NCI-H460 (cell line): ENCODE measurements at places on chromosomes 16 and 17.

DNA sequence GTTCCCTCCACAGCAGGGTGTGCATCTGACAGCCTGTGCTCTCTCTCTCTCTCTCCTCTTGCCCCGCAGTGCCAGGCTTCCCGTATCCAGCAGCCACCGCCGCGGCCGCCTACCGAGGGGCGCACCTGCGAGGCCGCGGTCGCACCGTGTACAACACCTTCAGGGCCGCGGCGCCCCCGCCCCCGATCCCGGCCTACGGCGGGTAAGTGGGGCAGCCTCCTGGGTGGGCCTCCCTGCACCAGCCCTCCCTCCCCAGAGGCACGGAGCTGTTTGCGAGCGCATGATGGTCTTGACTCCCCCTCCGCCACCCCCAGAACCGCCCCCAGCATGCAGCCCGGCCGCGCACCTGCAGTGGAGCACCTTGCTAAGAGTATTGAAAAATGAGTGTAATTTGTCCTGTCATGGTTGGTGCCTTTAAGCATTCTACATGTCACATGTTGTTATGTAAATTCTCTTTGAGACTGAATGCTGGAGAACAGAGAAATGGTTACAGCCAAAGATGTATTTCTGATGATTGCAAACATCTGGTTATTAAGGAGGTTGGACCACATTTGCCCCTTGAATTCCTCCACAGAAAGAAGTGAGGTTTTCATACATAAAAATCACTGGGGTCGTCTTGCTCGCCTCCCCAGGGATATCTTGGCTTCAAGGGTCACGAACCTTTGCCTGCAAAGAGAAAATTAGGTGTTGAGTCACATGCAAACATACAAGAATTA is 321.3 kb downstream of the RBFOX1 start:
- no peak for DNase-seq

- DNase-seq = no peak
These were observed 315.1 kb upstream of the EEF2KMT start for GRCh38 chr16:5412731-5413130.

DNA sequence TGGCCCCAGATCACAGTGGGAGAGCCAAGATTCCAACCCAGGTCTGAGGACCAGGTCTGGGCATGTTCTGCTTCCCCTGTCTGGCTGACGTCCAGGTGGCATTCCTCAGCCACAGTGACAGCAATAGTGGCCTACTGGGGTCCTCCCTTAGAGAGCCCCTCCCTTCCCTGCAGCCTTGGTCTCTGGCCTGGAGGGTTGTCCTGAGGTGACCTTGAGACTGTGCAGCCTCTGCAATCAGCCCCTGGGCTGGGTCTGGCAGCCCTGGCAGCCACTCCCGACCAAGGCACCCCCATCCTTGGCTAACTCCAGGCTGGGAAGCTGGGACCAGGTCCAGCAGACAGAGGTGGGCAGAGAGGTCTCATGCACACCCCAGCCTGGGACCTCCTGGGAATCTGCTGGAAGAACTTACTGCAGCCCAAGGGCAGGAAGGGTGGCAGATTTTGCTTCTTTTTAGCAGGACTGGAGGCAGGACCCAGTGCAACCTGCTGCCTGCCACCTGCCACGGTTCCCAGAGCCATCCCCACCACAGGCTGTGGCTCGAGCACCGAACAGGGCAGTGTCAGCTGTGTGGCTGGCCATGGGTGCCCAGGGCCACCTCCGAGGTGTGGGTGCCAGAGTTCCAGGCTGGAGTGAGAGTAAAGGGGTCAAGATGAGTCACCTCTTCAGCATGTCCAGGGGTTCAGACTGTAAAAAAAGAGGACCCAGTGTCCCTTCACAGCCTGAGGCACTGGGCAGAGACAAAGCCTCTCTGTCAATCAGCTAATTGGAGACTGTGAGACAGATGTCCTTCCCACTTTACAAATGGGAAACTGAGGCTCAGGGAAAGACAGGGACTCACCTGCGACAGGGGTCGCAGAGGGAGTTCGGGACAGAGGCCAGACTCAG is 12.6 kb downstream of the GRB7 start:
- no peak for DNase-seq

DNA sequence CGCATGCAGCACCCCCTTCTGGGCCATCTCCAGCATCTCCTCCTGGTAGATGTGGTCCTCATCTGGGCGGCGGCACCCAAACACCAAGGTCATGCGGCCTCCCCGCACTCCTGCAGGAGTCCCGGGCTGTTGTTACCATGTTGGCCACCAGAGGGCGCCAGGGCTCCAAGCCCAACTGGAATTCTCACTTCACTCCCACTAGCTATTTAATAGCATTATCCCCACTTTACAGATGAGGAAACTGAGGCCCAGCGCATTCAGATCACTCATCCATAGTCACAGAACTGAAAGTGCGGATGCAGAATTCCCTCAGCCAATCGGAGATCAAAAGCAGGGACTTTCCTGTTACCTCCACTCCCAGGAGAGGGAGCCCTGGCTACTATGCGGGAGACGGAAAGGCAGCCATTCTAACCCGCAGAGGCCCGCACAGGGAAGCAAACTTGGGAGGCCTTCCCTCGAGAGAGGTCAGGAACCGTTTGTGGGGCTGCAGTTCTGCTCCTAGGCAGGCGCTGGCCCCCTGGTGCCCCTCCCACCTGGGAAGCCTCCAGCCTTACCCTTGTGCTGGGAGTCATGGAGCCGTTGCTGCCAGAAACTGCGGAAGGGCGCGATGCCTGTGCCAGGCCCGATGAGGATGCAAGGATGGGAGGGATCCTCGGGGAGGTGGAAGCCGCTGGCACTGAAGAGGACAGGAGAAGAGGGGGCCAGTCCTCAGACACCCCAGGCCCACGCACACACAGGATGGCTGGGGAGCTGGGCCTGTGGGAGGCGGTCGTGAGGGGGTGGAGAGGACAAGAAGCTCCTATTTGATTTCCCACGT is 40.1 kb downstream of the NOS2 start:
- peak; percentile 31 for DNase-seq

DNA sequence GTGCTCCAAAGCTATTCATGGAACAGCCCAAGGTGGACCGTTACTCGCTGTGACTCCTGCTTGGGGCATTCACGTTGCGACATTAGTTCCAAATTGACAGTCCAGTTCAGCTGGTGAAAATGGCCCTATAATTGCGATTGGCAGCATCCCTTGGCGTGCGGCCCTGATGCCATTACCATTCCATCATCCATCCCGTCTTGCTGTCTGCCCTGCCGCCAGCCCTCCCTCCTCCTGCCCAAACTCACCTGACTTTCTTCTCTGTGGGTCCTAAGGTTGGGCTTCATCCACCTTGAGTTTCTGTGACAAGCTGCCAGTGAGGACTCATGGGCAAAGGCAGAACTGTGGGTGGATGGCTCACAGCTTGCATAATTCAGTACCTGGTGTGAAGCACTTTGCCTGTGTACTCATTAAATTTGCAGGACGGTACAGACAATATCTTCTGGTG is 104.6 kb downstream of the RPTOR start:
- no peak for DNase-seq

DNA sequence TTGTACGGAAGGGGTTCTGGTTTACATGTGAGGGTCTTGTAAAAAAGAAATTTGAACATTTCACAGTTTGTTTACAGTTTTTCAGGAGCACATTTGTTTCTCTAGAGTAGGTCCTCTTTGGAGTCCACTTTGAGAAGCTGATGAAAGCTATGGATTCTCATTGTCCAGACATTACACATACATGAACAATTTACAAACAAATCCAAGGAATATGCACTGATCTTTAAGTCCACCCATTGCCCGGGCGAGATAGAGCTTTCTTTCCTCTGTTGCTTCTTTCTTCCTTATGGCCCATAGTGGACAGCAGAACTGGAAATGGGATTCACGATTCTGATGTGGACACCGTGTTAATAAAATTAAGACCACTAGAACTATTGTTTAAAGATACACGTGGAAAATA is 1.9 kb downstream of the DCAF7 start:
- no peak for DNase-seq

DNA sequence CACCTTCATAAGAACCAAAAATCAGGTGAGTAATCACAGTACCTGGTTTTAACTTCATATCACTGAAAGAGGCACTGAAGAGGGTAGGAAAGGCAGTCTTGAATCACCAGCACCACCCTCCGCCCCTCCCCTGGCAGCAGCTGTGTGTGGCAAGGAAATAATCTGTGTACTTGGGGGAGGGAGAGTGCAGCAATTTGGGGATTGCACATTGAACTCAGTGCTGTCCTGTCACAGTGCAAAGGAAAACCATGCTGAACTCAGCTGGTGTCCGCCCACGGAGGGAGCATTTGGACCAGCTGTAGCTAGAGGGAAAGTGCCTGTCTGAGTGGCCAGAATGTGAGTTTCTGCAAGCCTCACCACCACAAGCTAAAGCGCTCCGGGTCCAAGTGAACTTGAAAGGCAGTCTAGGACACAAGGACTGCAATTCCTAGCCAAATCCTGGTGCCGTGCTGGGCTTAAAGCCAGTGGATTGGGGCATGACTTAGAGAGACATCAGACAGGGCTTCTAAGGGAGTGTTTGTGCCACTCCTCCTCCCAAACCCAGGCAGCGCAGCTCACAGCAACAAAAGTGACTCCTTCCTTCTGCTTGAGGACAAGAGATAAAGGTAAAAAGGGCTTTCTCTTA is 39.7 kb upstream of the ALDH3A1 start:
- DNase-seq = no peak

DNA sequence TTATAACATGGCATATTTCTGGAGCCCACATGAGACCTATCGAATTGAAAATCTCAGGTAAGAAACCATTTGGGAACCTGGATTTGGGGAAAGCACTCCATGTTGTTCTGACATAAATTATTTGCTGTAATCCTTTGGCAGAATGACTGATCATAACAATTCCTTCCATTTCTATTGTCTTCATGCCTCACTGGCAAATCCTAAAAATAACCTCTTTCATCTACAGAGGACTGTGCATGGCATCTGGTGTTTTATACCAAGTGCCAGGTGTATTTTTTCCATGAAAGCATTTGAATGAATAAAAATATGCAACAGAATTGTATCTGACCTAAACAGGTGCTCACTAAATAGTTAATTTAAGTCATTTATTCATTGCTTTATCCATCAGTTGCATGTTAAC is 33.7 kb upstream of the COQ7 start:
- no peak for DNase-seq
